ENCODE measurements at places on chromosomes 3 and 15. TPM values are rescaled to one million over a fixed set of nuclear protein-coding genes. Genes with fewer than 3 reads are reported as not detected.

TNNC1 gene
- total RNA-seq = 0.27 TPM

MUC20 gene
- total RNA-seq = 5.3 TPM

GXYLT2 gene
- total RNA-seq = not detected

SUMF1 gene
- total RNA-seq = 7.1 TPM

C2CD4A gene
- not detected for total RNA-seq

Measured in T-helper 2 cell treated with Interferon-gamma antibody and Interleukin-4, amounts not matched to agents 100 ng/mL and 5 ng/mL, for 36 hours (primary cell).